Hematopoietic multipotent progenitor cell (in vitro differentiated cells): ENCODE measurements at places on chromosomes 11 and 22. TPM values are rescaled to one million over a fixed set of nuclear protein-coding genes. Genes with fewer than 3 reads are reported as not detected.

DNA sequence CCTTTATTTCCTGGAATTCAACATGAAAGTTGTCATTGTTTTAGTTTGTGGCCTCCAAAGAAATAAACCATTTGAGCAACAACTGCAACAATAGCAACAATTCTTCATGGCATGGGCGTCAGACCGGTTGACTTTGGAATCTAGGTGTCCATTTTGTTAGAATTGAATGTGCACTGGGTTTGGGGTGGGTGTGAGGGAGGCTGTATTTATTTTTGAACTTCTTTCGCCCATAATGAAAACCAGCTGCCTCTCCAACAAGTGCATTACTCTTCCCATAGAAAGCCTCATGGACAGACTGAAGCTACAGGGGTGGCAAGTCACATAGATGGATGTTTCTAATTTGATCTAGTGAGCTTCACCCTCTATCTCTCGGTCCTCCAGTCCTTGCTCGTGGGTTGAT is 85.4 kb downstream of the ADAMTS15 start:
- DNase-seq, result no peak

GRCh38 chr11:119314726-119315125 is 2.2 kb downstream of the MCAM start:
- no peak for DNase-seq

GRCh38 chr22:35152316-35152715 is 86.4 kb downstream of the ISX start:
- no peak for DNase-seq

GRCh38 chr22:45585437-45585755 is 82.7 kb downstream of the FBLN1 start:
- DNase-seq, result no peak

DNA sequence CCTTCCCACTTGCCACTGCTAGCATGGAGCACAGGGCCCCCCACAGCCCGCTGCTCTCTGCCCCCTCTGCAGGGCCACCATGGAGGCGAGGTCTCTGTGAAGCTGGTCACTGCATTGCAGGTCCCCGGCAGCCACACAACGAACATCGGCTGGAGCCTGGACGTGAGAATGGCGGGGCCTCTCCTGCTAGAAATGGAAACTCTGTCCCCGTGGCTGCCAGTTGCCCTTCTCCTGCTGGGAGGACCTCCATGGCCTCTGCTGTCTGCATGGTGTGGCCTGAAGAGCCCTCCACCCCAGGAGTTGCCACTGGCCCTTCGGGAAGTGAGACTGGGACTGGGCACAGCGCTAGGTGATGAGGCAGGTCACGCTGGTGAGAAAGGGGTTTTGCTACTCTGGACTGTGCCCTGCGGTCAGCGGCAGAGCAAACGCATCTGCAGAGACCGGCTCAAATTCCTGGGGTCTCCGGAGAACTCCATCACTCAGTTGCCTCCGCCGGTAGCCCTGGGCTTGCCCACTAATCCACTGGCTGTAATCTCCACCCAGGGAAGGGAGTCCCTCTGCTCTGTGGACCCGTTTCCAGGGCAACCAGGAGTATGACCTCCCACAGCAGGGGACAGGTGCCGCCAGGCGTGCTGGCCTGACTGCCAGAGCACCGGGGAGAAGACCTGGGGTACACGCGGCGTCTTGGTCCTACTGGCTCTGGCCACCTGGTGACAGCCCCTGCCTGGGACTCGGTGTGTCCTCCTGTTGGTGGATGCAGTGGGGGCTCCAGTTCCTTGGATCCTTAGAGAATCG is 806.3 kb downstream of the BRD1 start:
- DNase-seq, result no peak

GRCh38 chr11:69367211-69367964 is 73.4 kb downstream of the MYEOV start:
- DNase-seq, result no peak

GRCh38 chr11:20597154-20597679 is 2.2 kb upstream of the SLC6A5 start:
- no peak for DNase-seq

The DGKZ gene
- 325 TPM for total RNA-seq

The PRRG4 gene
- 1.3 TPM for total RNA-seq

The RHOD gene
- 0.54 TPM for total RNA-seq
